CD4-positive, alpha-beta memory T cell (primary cell): ENCODE measurements at places on chromosomes 1 and 21. TPM values are rescaled to one million over a fixed set of nuclear protein-coding genes. Genes with fewer than 3 reads are reported as not detected.

GRCh38 chr1:215052256-215053015, 30.1 kb upstream of the KCNK2 start:
- no peak overlapping the region for H3K27ac ChIP-seq
- DNase-seq, result no peak
- H3K27me3 ChIP-seq, result no peaks in the 10 kb centered on the region
- H3K4me3 ChIP-seq, result no peak overlapping the region

The NR1I3 gene
- not detected for total RNA-seq

- H3K27me3 ChIP-seq, result no peaks in the 10 kb centered on the region
- H3K27ac ChIP-seq, result no peak overlapping the region
- H3K4me1 ChIP-seq, result no peaks in the 10 kb centered on the region
- DNase-seq, result no peak
- no peak overlapping the region for H3K4me3 ChIP-seq
Observed at GRCh38 chr21:36654324-36654723, 44.6 kb upstream of the SIM2 start.

DNA sequence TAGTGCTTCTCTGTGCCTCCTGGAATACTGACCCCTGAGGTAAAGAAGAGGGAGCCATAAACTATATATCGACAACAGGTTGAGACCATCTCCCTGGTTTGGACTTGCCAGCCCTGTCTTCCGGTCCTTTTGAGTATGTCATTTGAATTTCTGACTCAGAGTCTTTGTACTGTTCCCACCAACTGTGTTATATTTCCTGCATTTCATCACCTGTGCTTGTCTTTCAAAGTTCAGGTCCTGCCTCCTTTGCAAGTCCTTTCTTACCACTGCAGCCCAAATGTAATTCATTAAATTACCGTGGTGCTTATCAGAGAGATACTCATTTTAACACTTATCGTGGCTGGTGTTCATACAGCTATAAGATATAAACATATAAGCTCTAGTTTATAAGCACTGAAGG, 10.7 kb downstream of the AK5 start:
- no peaks in the 10 kb centered on the region for H3K27me3 ChIP-seq
- H3K36me3 ChIP-seq, result no peaks in the 10 kb centered on the region
- H3K27ac ChIP-seq, result no peak overlapping the region

The BMP8A gene
- total RNA-seq, result not detected

The NBPF14 gene
- 26.0 TPM for total RNA-seq

DNA sequence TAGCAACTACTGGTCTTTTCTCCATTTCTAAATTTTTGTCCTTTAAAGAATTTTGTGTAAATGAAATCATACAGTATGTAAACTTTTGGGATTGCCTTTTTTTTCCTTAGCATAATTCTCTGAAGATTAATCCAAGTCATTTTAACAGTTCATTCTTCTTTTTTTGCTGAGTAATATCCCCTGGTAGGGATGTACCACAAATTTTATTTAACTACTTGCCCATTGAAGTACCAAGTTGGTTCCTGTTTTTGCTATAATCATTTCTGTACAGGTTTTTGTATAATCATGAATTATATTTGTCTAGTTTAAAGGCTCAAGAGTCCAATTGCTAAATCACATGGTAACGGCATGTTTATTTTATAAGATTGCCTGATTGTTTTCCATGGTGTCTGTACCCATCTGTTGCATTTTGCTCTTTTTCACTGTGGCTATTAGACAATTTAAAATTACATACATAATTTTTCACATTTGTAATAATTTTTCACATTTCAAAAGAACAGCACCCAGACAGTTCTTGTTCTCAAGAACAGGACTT, 891.1 kb downstream of the USP25 start:
- no peak for DNase-seq
- H3K27ac ChIP-seq, result no peak overlapping the region
- no peaks in the 10 kb centered on the region for H3K36me3 ChIP-seq
- no peak overlapping the region for H3K4me3 ChIP-seq
- no peaks in the 10 kb centered on the region for H3K4me1 ChIP-seq
- H3K27me3 ChIP-seq, result no peaks in the 10 kb centered on the region

DNA sequence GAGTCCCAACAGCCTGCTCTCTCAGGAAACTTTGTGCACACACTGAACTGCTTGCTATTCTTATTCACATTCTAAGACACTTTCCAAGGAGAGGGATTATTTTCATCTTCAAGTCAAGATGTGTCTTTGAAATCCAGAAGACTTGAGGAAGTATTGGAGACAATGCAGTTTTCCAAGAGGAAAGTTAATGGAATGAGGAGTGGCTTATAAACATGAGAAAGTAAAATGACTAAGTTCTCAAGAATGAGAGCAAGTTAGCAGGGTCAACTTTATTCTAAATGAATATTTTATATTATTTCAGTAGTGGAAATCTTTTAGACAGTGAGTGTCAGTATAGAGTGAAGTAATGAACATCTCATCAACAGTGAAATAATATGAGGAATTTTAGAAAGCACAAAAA, 1239.3 kb downstream of the MRPL39 start:
- no peak overlapping the region for H3K27ac ChIP-seq
- H3K36me3 ChIP-seq, result no peaks in the 10 kb centered on the region
- H3K4me3 ChIP-seq, result no peak overlapping the region
- H3K4me1 ChIP-seq, result no peaks in the 10 kb centered on the region
- H3K27me3 ChIP-seq, result no peaks in the 10 kb centered on the region

The C1QTNF12 gene
- total RNA-seq, result 2.4 TPM

The SUSD4 gene
- total RNA-seq, result 2.9 TPM

DNA sequence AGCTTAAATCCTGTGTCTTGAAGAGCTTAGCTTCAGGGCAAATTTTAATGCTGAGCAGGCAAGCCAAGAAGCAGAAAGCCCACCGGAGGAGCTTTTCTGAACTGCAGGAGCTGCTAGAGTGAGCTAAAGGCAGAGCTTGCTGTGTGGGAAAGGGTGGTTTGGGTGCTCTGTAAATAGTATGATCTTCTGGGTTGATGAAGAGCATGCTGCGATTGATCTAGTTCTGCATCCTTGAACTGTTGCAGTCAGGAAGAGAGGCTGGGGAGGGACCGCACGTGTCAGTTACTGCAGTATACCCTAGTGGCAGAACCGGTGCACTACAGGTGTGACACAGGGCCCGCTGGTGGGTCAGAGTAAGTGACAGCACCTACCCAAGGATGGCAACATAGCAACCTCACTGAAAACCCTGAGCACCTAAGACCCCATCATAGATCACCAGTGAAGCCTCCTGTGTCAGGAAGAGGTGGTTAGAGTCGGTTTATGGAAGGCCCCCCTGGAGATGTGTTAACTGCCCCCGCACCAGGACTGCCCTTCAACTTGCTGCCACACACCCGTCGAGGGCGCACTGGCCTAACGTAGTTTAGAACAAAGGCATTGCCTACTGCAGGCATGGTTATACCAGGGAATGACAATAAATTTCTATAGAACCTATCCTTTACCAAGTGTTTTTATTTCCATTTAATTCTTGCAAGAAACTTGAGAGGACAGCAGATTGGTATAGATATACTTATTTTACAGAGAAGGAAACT, 146.0 kb upstream of the KIAA0040 start:
- no peak overlapping the region for H3K4me3 ChIP-seq
- no peaks in the 10 kb centered on the region for H3K4me1 ChIP-seq
- DNase-seq, result peak; percentile 45
- H3K27me3 ChIP-seq, result no peaks in the 10 kb centered on the region

The OR2G6 gene
- total RNA-seq, result not detected

GRCh38 chr1:116556289-116557006, 14.4 kb downstream of the CD58 start:
- H3K36me3 ChIP-seq, result no peaks in the 10 kb centered on the region
- peak; percentile 72 for DNase-seq
- H3K27ac ChIP-seq, result peak overlapping the region; percentile 53
- H3K4me1 ChIP-seq, result peaks cover 77% of the 10 kb centered on the region
- H3K27me3 ChIP-seq, result no peaks in the 10 kb centered on the region

DNA sequence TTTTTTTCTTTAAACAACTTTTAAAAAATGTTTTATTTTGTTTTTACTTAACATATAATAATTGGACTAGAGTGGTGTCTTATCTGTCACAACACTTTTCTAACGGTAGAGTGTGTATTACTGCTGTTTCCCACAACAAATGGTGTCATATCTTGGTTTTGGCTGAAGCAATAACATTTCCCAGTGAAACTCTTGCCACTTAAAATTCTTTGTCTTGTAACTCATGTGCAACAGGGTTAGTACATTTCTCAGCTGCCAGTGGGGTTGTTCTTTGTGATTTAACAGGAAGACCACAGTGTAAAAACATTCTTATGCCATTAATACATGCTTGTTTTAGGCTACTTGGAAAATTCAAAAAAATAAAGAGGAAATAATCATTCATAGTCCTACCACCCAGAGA, 43.5 kb downstream of the ALPL start:
- no peak overlapping the region for H3K27ac ChIP-seq
- H3K4me3 ChIP-seq, result no peak overlapping the region
- no peaks in the 10 kb centered on the region for H3K4me1 ChIP-seq
- DNase-seq, result no peak
- no peaks in the 10 kb centered on the region for H3K36me3 ChIP-seq

GRCh38 chr1:53125623-53126360, 16.6 kb downstream of the SLC1A7 start:
- no peak overlapping the region for H3K27ac ChIP-seq
- no peaks in the 10 kb centered on the region for H3K4me1 ChIP-seq
- H3K36me3 ChIP-seq, result no peaks in the 10 kb centered on the region
- no peak for DNase-seq
- H3K27me3 ChIP-seq, result no peaks in the 10 kb centered on the region

DNA sequence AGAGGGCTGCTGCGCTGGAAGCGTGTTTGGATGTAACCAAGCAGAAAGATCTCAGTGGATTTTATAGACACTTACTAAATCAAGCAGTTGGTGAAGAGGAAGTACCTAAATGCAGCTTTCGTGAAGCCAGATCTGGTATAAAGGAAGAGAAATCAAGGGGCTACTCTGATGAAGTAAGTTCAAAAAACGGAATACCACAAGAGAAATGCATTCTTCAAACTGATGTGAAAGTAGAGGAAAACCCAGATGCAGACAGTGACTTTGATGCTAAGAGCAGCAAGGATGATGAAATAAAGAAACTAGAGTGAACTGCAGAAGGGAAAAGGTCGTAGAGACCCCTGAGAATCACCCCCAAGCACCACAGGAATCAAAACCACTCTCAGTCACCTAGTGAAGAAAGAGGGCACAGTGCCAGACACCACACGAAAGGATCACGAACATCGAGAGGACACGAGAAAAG, 40.8 kb upstream of the NEXN start:
- no peaks in the 10 kb centered on the region for H3K27me3 ChIP-seq
- no peaks in the 10 kb centered on the region for H3K4me1 ChIP-seq
- DNase-seq, result no peak
- peaks cover 8% of the 10 kb centered on the region for H3K36me3 ChIP-seq
- no peak overlapping the region for H3K27ac ChIP-seq
- H3K4me3 ChIP-seq, result no peak overlapping the region

GRCh38 chr1:100616121-100616621, 78.2 kb downstream of the GPR88 start:
- H3K36me3 ChIP-seq, result no peaks in the 10 kb centered on the region
- no peaks in the 10 kb centered on the region for H3K27me3 ChIP-seq
- DNase-seq, result no peak
- H3K4me1 ChIP-seq, result peaks cover 16% of the 10 kb centered on the region

- H3K27me3 ChIP-seq, result peaks cover 3% of the 10 kb centered on the region
- no peak within 1 kb of the TSS for H3K4me3 ChIP-seq
- no peak for DNase-seq
- no peaks in the 10 kb centered on the region for H3K4me1 ChIP-seq
Observed at GRCh38 chr1:60073605-60074278, at the start of gene C1orf87. C1orf87 (minus strand) TSS chr1:60073770; CDS start chr1:60072643, 1,127 bp downstream.

DNA sequence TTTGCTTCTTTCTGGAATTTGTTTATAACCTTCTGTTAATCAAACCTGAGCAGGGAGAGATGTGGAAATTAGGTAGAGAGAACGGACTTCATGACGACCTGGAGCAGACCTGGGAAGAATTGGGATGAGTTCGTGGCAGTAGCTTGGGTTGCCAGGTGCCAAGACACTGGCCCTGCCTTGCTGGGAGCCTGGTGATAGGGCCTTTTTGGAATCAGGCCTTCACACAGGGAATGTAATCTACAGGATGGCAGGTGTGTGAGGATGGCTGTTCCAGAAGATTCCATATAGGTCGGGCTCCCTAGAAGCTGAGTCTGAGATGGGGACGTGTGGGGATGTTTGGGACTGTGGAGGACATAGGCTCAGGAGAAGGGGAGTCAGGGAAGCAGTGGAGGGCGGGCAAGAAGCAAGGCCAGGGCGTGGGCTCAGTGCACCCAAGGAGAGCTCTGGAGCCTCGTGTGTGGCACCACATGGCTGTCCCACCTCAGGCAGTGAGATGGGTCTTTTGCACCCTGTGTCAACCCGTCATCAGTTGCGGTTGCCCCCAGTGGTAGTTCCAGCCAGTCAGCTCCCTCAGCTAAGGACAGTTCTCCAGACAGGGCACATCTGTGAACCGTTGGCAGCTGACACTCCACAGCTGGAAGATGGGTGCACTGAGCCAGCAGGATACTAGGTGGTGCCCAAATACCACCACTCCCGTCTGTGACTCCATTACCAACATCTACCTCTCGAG, 395.9 kb downstream of the MATN1 start:
- DNase-seq, result no peak
- no peaks in the 10 kb centered on the region for H3K27me3 ChIP-seq
- H3K27ac ChIP-seq, result no peak overlapping the region
- H3K36me3 ChIP-seq, result no peaks in the 10 kb centered on the region
- H3K4me1 ChIP-seq, result no peaks in the 10 kb centered on the region
- H3K4me3 ChIP-seq, result no peak overlapping the region

The NTMT2 gene
- total RNA-seq, result not detected

GRCh38 chr21:40016234-40016633, 149.0 kb downstream of the PCP4 start:
- no peak for DNase-seq
- no peaks in the 10 kb centered on the region for H3K36me3 ChIP-seq
- no peak overlapping the region for H3K27ac ChIP-seq
- H3K4me3 ChIP-seq, result no peak overlapping the region

The CDA gene
- not detected for total RNA-seq

The WDR3 gene
- 29.3 TPM for total RNA-seq

The MYCL gene
- total RNA-seq, result 0.19 TPM

The NENF gene
- total RNA-seq, result 21.0 TPM

DNA sequence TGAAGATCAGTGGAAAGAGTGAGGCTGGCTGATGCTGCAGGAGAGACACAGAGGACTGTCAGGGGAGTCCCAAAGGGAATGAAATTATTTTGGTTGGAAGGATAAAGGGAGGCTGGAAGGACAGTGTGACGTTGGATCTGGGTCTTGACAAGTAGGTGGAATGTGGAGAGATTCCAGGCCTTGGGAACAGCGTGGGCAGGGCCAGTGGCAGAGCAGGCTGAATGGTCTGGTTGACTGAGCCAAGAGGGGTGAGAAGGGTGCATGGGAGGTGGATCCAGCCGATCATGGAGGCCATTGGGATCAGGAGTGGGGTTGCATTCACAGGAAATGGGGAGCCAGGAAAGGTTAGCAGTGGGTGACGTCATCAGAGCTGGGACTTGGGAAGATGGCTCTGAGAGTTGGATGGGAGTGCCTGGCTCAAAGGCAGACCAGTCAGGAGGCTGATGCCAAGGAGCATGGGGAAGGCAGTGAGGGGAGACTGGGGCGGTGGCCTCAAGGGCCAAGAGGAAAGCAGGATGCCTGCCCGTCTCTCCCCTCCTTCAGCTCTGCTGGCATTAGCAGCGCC, 146.2 kb upstream of the VAMP3 start:
- no peak overlapping the region for H3K27ac ChIP-seq
- no peaks in the 10 kb centered on the region for H3K36me3 ChIP-seq
- H3K27me3 ChIP-seq, result no peaks in the 10 kb centered on the region
- no peak overlapping the region for H3K4me3 ChIP-seq

The HSPG2 gene
- 1.2 TPM for total RNA-seq

GRCh38 chr1:69172003-69173000, 395.4 kb upstream of the LRRC7 start:
- no peak for DNase-seq
- H3K4me1 ChIP-seq, result no peaks in the 10 kb centered on the region
- H3K27me3 ChIP-seq, result no peaks in the 10 kb centered on the region
- no peak overlapping the region for H3K4me3 ChIP-seq

The UAP1 gene
- total RNA-seq, result 22.7 TPM

The SPRR2B gene
- not detected for total RNA-seq
